DMS53 (cell line): ENCODE measurements at places on chromosomes 6 and 20.

GRCh38 chr6:90458353-90459224 lies 128.3 kb downstream of the MAP3K7 start:
- DNase-seq, result no peak

- DNase-seq, result no peak
These were observed 534.4 kb upstream of the CHD6 start for GRCh38 chr20:42152575-42152974.

GRCh38 chr6:111874025-111874415 lies 768 bp upstream of the FYN start:
- peak; percentile 51 for DNase-seq

DNA sequence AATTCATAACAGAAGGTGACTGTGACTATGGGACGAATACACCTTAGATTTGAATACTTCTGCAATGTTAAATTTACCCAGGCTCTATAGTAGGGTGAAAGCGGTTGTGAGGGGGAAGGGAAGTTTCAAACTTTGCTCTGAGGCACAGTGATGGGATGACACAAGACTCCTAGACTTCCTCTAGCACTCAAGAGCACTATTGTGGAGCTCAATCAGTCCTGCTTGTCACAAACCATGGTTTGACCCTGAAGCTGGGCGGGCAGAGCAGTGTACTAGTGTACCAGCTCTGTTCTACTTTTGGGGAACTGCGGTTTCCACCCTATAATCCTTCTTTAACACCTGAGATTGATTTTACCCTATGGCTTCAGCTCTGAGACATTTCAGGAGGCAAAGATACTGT lies 17.1 kb downstream of the TRIM27 start:
- no peak for DNase-seq

DNA sequence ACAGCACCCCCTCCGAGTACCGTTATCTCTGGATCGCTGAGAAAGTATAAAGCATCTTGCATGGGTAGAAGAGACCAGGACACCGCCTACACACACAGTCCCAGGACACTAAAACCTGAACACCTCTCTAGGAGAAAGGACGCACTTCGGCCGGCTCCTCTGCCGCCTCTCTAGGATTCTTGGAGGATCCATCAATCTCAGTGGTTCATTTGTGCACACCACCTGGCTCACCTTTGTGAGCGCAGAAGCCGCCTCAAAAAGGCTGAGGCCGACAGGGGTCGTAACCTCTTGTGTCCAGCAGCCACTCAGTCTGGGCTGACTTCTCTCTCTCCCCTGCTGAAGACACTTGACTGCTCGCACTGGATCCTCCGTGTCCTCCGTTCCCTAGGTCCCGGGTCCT lies 13.5 kb downstream of the ZSCAN23 start:
- DNase-seq, result peak; percentile 43

DNA sequence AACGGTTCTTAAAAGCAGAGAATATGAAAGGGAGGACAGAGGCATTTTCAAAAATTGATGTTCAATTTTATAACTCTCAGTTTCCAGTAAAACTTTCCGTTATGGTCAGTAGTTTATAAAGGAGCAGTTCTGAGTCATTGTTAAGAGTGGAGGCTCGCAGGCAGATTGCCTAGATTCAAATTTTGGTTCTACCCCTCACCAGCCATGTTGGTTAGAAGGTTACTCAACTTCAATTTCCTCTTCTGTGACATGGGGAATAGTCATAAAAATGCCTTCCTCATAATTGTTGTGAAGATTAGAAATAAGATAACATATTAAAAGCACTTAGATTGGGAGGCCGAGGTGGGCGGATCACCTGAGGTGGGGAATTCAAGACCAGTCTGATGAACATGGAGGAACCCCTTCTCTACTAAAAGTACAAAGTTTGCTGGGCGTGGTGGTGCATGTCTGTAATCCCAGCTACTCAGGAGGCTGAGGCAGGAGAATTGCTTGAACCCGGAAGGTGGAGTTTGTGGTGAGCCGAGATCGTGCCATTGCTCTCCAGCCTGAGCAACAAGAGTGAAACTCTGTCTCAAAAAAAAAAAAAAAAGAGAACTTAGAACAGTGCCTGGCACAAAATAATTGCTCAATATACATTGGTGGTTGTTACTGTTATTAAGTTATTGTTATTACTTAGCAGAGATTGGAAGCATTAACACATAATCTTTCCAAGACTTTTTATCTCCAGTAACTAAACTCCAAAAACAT lies 348.9 kb downstream of the NRN1 start:
- no peak for DNase-seq

DNA sequence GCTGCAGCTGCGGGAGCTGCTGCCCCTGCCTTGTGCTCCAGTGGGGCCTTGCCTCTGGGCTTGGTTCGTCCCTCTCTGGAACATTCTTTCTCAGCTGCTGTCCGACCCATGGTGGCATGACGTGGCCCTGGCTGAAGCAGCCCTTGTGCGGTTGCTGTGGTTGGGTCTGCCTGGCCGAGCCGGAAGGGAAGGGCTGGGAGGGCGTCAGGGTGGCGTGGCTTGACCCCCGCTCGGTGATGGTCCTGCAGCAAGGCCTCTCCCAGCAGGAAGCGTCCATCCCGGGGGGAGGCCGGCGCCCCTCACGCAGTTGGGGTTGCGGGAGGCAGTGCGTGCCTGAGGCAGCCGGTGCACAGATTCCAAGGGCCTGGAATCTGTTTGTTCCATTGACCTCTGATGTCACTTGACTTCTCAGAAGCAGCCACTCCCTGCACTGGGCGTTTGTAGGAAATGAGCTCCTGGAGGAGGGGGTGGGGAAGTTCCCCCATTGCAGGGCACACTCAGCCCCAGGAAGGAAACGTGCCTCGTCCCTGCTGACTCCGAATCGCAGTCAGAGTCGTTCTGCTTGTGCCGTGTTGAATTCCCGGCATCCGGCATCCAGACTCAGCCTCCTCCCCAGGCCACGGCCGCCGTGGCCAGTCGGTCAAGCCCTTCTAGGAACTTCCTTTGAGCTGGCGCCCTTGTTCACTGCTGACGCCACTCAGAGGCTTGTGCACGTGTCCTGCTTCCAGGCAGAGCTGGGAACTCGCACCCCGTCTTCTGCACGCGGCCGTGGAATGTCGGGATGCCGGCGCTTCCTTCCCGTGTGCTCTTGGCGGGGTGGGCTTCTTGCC lies 9.7 kb upstream of the TNFRSF6B start:
- DNase-seq, result no peak

DNA sequence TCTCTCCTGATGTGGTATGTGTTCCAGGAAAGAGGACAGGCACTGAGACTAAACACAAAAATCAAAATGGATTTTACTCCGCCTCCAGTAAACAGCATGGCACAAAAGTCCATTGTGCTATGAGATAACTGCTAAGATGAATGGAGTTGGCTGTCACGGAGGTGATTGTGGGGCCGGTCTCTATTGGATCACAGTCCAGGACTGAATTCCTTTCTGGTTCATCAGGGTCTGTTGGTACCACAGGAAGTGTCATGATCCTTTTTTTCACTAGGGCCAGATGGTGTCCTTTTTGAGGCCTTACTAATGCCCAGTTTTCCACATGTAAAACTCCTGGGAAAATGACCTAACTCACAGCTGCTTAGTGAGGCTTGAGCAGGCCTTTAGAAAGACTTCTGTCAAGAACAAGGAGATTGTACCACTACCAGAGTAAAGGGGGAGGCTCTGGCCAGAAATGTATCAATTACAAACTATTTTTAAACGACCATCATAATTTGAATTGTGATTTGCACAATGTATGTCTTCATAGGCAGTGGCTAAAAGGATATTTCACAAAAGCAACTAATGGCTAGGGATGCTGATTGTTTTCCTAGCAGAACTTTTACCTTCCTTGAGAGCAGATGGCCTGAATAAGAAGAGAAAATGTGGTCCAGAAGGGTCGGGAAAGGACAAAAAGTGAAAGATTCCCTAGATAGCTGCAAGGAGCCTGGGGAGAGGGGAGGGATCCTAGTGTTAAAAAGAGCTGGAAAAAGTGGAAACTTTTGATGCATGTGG lies 192.2 kb upstream of the POU3F2 start:
- no peak for DNase-seq

DNA sequence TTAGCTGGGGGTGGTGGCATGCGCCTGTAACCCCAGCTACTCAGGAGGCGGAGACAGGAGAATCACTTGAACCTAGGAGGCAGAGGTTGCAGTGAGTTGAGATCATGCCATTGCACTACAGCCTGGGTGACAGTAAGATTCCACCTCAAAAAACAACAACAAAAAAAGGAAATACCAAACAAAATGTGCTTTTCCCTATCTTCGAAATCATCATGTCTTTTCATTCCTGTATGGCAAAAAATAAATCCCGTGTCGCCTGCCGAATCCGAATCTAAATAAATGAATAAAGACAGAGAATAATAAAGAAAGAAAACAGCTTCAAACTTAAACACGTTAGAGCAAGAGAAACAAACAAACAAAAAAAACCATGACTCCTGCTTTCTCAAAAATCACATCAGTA lies 11.8 kb downstream of the B4GALT5 start:
- DNase-seq, result no peak

- no peak for DNase-seq
These were observed 44.1 kb downstream of the SNX9 start for GRCh38 chr6:157867155-157867559.

DNA sequence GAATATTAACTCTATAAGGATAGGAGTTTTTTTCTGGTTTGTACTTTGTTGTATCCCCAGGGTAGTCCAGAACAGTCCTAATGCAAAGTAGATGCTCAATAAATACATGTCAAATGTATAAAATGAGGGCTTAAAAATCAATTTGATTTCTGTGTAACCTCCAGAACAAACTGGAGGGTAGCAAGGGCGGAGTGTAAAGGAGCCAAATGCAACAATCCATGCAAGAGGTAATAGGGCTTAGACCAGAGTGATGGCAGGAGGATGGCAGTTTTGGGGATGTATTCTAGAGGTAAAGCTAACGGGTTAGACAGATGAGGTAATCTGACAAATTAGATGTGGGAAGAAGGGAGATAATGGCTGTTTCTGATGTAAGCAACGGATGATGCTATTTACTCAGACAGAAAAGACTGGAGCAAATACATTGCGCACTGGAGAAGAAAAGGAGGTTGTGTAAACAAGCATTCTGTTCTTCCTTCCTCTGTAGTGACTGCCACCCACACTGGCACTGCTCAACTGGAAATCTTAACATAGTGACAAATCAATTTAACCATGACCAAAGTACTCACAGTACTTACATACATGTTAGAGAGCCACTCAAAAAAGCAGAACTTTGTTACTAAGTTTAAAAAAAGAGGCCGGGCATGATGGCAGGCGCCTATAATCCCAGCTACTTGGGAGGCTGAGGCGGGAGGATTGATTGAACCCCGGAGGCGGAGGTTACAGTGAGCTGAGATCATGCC lies 2.0 kb downstream of the ZNF318 start:
- DNase-seq, result no peak

DNA sequence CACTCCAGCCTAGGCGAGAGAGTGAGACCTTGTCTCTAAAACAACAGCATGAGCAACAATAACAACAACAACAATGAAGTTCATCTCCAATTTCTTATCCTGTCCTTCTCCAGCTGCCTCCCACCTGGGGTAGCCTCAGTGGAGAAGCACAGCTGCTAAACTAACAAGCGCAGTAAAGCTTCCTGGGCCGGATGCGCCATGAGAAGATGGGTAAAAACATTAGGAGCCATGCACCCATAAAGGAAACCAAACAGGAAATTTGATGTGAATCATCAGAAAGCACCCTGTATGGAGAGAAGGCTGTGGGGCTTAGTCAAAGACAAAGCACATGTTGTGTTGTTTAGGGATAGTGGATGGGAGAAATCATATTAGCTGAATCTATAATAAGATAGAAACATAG lies 61.1 kb upstream of the CCN6 start:
- DNase-seq, result peak; percentile 16

- DNase-seq, result no peak
These were observed 26.8 kb upstream of the TBX18 start for GRCh38 chr6:84791233-84791632.

GRCh38 chr6:32659856-32660595 lies 6.4 kb downstream of the HLA-DQB1 start:
- DNase-seq, result no peak

- DNase-seq, result no peak
These were observed 155.5 kb downstream of the BCAS1 start for GRCh38 chr20:53914781-53915445.

- DNase-seq, result peak; percentile 60
These were observed 3.8 kb upstream of the IER3 start for GRCh38 chr6:30747902-30748769.

DNA sequence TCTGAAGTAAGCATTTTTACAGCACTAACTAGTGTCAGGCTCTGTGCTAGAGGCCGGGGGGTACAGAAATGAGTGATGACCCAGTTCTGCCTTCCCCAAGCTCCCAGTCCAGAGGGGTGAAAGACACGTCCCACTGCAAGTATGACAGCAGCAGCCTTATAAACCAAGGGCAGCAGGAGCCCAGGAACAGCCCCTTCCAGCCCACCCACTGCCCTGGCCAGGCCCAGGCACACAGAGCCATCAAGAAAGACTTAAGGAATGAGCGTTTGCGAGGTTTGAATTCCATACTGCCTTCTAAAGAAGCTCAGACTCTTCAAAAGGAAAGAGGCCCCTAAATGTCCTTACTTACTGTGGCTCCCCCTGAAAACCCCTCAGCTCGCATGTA lies 10.0 kb downstream of the TRERF1 start:
- no peak for DNase-seq
